Stimulated activated CD8-positive, alpha-beta memory T cell treated with anti-CD3 and anti-CD28 coated beads, Interleukin-4, amount 100 ng/mL, for 1 hour (primary cell): ENCODE measurements at places on chromosomes 5 and 9.

GRCh38 chr5:179793468-179794139 lies at the start of gene LTC4S:
Gene LTC4S (plus strand): TSS chr5:179793986. CDS start chr5:179794081, 95 bp downstream.
- no peak for DNase-seq

GRCh38 chr9:92001244-92001643 lies 51.2 kb upstream of the ROR2 start:
- DNase-seq, result no peak

DNA sequence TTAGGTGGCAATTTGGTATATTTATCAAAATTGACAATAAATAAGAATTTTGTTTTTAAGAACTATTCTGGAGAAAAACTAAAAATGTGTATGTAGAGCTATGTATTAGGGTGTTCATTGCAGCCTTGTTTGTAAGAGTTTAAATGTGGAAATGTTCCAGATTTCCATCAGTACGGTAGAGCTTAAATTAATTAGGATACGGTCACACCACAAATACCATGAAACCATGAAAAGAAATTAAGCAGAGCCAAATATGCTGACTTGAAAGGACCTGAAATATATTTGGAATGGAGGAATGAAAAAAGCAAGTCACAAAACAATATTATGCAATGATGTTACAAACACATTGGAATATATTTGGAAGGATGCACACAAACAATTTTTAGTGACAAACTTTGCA lies 64.6 kb downstream of the ACTBL2 start:
- DNase-seq, result no peak

GRCh38 chr5:54653956-54654614 lies 136.5 kb downstream of the SNX18 start:
- DNase-seq, result no peak

- DNase-seq, result no peak
Observed at GRCh38 chr5:1785984-1786383, 13.7 kb downstream of the MRPL36 start.
